Caco-2 (cell line): ENCODE measurements at places on chromosomes 1 and 21.

DNA sequence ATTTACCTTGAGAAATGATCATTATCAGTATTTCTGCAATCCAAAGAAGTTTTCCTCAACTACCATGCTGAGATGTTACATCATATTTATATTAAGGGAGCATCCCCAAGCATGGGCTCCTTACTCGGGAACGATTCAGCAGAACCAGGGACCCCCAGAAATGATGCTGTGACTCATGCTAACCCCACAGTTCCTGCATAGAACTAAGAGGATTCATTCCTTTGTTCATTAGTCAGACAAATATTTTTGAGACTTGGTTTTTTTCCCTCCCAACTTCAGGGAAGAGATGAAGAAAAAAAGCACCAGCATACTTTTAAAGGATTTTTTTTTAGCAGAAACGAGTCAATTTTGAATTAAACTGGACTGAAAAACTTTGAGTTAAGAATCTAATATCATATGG is 49.2 kb upstream of the COL24A1 start:
- no peak for DNase-seq

DNA sequence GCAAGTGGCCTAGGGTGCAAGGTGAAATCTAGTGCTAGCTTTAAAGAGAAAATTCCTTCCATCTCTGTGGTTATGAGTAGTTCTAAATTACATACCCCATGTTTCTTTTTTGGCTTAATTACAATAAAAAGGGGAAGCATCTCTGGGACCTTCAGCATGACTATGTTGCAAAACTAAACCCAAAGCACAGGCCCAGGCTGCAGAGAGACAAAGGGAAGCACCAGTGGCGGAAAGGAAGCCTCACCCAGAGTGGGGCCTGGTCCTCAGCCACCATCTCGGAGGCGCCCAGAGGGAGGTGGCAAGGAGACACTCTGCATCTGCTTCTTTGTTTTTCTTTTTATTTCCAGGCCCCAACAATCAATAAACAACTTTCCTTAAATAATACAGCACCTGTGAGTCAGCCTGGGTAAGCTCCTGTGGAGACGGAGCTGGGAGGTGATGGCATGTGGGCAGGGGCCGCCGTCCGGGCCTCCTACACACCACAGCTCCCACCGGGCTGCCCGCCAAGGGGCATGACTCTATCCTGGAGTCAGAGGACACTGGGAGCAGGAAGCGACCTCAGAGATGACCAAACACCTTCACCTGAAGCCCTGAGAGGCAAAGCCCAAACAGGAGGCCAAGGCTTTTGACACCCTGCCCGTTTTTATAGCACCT is 21.7 kb downstream of the ITPKB start:
- no peak for DNase-seq

DNA sequence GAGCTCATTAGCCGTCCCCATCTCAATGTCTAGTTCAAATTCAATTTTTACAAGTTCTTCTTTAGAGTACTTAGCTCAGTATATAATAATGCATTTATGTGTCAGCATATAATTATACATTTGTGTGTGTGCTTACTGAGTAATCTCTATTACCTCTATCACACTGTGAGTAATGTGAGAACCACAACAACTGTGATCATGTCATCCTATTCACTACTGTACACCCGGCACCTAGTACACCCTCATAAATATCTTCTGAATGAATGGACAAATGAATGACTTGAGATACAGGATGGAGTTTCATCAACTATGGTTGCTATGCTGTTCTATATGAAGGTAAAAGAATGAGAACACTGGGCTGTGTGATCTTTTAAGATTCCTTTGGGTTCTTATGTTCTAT is 124.0 kb downstream of the GPATCH2 start:
- no peak for DNase-seq

DNA sequence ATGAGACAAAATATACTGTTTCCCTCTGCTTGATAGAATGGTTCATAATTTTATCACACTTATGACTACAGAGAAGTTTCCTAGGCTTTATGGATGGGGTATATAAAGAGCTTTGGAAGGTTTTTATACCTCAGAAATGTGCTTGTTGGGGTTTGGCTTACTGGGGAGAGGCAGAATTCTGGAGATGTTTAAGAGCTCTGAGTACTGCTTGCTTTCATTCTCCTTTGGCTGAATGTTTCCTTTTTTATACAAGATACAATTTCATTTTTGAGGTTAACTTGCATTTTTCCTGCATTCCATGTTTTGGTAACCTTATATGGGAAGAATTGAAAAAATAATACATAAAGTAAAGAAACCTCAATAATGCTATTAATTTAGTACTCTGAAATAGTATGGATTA is 157.7 kb upstream of the COL11A1 start:
- no peak for DNase-seq

- no peak for DNase-seq
These were observed 436.5 kb upstream of the DAB1 start for GRCh38 chr1:57860325-57860724.

GRCh38 chr1:4319496-4319895 is 334.9 kb upstream of the AJAP1 start:
- DNase-seq, result no peak

DNA sequence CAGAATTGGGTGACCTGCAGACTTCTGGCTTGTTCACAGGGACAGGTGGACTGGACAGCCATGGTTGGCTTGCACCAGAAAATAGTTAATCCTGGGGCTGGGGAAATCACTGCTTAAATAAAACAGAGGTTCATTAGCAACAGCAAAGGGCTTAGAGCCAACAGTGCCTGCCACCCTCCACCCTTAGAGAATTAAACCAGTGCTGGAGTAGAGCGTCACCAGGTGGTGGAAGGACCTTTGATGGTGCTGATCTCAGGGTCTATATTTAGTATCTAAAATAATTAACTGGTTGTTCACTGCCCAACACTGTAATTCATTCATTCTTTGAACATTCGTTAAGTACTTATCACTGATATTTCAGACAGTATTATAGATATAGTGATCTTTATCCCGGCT is 34.7 kb upstream of the PDE9A start:
- DNase-seq, result no peak

- no peak for DNase-seq
These were observed 18.8 kb downstream of the PTPRC start for GRCh38 chr1:198657550-198658064.

DNA sequence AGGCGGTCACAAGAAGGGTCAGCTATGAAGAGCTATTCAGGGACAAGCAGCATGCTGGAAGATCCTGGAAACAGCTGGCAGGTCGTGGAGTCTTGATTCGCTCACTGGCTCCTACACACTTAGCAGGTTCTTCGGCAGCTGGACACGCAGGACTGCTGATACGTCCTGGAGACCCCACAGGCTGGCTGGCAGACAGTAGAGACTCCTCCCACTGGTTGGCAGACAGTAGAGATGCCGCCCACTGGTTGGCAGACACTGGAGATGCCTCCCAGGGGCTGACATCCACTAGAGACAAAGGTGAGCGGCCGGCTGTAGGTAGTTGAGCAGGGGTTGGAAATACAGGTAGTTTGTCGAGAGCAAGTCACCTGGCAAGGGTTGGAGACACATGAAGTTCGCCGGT is 466 bp downstream of the KRTAP11-1 start:
- no peak for DNase-seq

DNA sequence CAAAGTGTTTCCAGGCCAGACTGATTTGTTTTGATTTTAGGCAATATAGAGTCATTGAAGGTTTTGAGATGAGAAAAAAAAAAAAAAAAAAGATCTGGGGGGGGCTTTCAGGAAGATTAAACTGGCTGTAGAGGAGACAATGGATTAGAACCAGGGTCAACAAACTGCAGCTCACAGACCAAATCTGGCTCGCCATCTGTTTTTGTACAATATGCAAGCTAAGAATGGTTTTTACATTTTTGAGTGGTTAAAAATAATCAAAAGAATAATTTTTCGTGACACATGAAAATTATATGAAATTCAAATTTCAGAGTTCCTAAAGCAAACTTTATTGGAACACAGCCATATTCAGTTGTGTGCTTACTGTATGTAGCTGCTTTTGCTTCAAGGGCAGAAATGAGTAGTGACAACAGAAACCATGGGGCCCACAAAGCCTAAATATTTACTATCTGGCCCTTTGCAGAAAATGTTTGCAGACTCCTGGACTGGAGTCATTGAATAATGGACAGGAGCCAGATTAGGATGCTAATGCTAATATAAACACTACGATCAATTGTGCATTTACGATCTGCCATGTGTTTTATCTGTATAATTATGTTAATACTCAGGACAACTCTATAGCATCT is 375.7 kb upstream of the DAB1 start:
- no peak for DNase-seq

- peak; percentile 38 for DNase-seq
These were observed 511 bp downstream of the DNTTIP2 start for GRCh38 chr1:93878501-93878888.

DNA sequence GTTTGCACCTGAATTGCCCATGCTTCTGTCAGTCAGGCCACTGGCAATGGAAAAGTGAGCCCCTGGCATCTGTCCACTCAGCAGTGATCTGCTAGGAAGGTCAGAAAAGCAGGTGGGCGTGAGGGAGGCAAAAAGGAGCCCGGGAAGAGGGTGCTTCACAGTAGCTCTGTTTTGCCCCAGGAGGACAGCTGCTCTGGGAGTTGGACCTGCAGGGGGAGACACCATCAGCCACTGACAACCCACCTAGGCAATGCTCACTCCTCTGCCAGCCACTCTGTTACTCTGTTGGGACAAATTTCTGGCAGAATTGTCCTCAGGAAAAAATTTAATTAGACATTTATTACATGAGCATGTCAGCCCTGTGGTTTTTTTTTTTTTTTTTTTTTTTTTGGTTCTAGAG is 146.4 kb downstream of the LRIG2 start:
- no peak for DNase-seq

DNA sequence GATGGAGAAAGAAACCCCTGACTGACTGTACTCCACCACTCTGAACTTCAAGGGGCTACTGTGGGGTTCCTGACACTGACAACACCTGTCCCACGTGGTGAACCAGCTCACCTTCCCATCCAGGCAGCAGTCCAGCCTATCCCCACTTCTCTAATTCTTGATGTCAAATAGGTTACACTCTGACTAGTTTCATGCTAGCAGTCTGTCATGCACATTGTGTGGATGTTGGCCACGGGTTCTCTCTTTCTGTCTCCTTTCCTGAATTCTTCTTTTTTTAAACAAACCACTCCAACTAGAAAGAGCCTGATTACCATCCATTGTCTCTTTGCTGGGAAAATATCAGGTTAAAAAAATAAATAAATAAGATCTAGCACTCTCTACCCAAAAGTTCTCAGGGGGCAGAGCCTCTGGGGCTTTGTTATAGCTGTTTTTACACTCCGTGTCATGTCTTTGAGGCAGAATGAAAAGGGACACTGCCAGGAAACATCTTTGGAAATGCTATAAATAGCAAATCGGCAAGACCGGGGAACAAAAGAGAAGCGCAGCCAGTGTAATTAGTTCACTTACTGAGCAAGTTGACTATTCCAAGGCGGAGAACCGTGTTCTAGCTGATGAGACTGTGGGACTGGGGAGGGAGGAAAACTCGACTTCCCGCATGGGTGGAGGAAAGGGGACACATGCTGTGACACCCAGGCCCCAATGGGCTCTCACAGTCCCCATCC is 356.1 kb downstream of the OMA1 start:
- DNase-seq, result no peak

DNA sequence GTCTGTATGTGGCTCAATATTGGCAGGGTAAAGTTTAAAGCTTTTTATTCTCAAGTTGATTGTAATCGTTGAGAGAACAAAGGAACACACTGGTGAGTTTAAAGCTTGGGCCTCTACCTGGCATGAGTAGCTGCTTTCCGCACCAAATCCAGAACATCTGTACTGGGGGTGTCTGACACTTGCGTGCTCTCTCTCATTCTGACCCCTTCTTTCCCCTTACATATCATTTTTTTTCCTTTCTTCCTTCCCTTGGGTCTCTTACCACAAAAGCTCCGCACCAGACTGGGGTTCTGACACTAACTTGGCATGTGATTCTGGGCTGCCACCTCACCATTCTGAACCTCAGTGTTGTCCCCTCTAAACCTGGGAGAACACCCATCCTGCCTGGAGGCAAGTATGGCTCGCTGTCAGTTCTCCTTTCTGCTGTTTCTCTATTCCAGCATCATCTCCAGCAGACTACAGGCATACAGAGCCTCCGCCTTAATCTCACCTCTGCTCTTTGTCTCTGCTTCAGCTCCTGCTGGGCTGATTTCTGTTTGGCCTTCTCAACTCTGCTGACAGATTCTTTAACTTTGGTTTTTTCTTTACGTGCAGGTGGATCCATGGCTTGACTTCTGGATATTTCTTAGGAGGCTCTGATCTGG is 859 bp upstream of the ERMAP start:
- no peak for DNase-seq

DNA sequence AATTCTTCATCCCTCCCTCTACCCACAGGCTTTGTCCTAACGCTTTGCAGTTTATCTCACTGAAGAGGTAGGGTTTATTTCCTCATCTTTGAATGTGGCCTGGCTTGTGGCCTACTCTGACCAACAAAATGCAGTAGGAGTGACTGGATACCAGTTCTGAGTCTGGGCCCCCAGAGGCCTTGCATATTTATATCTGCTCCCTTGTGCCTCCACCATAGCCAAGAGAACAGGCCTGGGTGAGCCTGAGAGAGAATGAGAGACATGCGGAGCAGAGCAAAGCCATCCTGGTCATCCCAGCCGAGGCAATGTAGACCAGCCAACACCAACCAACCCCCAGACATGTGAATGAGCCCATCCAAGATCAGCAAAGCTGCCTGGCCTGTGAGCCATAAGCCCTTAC is 30.3 kb downstream of the SMIM12 start:
- no peak for DNase-seq

DNA sequence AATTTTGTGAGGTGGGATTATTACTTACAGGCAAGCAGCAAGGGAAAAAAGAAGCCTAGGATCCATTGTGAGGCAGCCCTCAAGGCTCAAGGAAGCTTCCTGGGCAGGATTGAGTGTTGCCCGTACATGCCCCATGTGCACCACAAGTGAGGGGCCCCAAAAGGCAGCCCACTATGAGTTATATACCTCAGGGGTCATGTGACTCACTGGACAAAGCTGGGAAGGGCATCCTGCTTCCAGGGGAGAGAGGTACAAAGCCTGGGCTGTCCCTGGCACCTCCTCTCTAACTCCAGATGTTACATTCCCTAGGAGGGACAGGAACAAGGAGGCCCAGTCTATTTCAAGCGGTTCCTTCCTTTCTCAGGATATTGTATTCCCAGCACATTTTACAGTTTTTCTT is 34.0 kb upstream of the CD1D start:
- no peak for DNase-seq

DNA sequence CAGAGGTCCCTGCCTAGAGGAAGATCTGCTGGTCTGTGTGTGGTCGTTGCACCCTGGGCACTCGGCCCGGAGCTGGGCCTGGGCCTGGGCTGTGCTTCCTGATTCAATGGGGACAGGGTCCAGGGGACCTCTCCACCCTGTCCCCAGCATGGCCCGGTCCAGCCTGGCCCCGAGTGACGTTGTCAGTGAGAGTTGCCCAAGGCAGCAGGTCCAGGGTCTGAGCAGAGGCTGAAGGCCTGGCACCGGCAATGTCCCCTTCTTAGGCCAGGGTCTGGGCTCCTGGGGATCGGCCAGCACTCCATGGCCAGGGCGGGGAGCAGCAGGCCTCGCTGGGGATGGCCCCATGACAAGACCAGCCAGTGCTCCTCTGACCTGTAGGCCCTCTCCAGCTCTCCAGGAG is 15.6 kb upstream of the PEX10 start:
- DNase-seq, result no peak
